T-helper 22 cell (primary cell): ENCODE measurements at places on chromosomes 16 and 17.

GRCh38 chr17:14144508-14144907 is 75.2 kb downstream of the COX10 start:
- DNase-seq, result no peak

- no peak for DNase-seq
These were observed 303.9 kb downstream of the C16orf95 start for GRCh38 chr16:87012954-87013938.

- no peak for DNase-seq
These were observed 390 bp downstream of the MLLT6 start for GRCh38 chr17:38705523-38705802.

GRCh38 chr16:86545954-86546637 is 8.9 kb downstream of the MTHFSD start:
- DNase-seq, result no peak

DNA sequence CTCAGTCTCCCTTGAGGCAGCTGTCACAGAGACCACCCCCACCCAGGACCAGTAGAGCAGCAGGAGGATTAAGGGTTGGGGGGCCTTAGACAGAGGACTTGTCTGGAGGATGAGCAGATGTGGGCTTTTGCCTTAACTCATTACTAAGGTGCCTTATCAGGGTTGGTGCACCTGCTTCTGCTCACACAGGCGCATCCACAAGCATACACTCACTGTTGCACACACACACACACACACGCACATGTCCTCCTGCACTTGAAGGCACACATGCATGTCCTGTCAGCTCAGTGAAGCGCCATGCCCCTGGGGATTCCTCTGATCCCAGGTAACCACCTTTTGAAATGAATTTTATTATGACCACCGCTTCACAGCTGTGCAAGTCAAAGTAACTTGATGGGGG is 1.2 kb downstream of the GFAP start:
- no peak for DNase-seq

GRCh38 chr16:69855592-69855991 is 93.5 kb downstream of the WWP2 start:
- no peak for DNase-seq

DNA sequence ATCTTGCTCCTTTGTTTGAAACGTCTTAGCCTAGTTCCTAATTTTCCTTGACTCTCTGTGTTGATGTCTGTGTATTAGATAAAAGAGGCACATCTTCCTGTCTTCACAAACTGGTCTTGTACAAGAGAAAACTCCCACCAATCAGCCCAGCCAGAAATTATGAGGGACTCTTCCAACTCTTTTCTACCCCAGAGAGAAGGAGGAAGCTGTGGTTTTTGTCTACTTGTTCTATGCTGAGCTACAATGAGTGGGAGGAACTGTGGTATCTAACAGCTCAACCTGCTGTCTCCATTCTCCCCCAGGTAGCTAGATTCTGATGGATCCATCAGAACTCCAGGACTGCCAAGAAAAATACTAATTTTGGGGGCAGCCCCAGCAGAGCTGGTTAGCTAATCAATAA is 392.5 kb downstream of the HS3ST3B1 start:
- no peak for DNase-seq

DNA sequence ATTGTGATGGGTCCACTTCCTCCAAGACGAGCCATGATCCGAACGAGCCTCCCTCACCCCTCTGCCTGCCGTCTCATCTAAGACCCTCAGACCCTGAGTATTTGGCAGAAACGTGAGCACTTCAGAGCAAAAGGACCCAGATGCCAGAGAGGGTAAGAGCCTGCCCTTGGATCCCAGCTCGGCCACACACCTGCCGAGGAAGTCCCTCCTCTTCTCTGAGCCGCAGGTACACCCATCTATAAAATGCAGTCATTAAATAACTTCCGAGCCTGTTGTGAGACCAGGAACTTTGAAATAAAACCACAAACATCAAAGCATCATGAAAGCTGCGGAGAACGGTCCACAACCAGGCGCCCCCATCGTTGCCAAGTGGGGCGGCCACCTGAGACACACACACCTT is 64.8 kb upstream of the DOC2B start:
- no peak for DNase-seq

DNA sequence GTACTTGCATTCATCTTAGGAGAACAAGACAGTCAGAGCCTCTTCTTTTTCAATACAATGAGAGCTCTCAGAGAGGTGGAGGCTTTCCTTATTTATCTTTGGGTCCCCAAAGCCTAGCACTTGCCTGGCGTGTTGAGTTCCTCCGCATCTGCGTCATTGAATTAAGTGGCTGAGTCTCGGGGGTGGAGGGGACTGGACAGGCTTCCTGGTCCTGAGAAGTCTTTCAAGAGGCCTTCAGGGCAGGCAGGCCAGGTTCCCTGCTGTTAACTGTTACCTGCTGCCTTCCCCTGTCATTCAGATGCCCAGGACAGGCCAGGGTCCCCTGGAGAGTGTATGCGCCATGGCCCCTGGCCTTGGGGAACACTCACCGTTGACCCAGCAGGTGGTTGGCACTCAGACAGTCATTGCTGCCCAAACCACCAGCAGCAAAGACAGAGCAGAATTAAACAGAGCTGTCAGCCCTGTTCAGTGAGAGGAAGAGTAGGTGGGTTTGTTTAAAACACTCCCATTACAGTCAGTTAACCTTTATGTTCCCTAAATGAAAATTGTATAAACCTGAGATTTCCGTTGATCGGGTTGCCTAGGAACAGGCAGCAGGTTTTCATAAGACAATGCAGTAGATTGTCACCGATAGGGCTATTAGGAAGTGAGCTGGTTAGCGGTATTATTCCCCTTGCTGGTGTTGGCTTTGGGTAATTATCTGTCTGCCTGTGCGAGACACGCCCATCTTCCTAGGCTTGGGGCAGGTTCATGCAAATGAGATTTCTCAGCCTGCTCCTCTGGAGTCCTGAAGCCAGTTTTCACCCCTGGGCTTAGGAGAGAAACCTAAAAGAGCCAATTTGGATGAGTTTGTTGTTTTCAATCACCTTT is 132.7 kb downstream of the CCDC182 start:
- DNase-seq, result peak; percentile 43

DNA sequence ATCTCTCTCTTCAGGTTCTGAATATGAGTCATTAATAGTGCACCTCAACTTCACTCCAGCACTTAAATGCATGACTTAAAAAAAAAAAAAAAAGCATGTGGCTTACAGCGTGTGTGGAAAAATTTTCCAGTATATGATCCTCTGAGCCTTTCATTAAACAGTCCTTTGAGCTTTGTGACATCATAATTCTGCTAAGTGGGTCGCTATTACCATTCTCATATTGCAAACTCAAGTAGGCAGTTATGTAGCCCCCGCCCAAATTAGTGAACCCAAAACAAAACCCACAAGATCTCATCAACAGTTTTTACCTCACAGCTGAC is 672 bp downstream of the CMTR2 start:
- no peak for DNase-seq

- no peak for DNase-seq
These were observed 45.6 kb downstream of the TBC1D26 start for GRCh38 chr17:15777717-15778116.

DNA sequence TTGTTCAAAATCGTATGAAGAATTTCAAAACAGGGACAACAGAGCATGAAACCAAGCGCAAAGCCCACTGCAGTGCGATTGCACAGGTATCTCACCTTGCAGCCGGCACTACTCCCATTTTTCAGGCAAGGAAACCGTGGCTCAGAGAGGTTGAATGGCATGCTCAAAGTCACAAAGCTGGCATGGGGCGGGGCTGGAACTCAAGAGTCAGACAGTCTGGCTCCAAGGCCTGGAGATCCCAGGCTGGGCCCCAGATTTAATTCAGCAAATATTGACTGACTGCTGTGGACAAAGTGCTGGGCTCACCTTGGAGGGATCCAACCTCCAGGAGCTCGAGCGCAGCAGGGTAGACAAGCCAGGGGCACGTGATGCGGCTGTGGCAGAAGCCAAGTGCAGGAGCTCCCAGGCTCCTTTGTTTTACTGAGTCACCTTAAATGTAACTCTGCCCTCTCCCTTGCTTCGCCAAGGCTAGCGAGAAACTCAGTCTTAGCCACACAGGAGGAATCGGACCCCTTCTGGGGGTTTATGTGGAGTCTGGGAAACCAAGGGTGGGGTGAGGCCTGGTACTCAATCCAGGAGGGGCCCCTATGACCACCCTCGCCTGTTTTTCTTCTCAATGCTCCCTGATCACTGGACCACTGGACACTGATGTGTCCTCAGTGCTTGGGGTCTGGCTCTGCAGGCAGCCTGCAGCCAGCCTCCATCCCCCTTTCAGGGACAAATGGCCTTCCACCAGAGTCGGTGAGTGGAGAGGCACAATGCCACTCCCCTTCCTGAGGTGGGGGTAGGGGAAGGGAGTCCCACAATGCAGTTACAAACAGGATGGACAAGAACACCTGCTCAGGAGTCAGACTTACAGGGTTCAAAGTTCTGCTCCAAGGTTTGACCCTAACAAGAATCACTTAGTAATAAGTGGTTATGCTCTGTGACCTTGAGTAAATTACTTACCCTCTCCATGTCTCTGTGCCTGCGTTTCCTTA is 3.9 kb upstream of the SPATA20 start:
- DNase-seq, result no peak

DNA sequence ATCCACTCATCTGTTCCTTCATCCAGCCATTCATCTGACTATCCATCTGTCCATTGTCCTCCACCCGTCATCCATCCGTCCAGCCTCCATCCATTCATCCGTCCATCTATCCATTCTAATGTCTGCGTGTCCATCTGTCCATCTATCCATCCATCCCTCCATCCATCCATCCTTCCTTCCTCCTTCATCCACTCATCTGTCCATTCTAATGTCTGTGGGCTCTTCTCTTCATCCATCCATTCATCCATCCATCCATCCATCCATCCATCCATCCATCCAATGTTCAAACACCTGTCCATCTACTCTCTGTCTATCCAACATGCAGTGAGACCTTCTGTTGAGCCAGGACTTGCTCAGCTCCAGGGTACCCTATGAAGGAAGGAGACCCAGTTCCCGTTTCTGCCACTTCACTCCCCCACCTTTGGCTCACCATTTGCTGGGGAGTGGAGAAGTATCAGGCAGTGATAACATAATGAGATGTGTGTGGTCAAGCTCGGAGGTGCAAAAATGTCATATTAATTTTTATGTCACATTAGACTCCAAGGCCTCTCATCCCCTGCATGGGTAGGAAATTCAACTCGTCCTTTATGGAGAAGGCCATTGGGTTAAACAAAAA is 36.5 kb upstream of the ADGRG1 start:
- no peak for DNase-seq

- no peak for DNase-seq
These were observed 2.9 kb downstream of the CMC2 start for GRCh38 chr16:81003610-81004460.

DNA sequence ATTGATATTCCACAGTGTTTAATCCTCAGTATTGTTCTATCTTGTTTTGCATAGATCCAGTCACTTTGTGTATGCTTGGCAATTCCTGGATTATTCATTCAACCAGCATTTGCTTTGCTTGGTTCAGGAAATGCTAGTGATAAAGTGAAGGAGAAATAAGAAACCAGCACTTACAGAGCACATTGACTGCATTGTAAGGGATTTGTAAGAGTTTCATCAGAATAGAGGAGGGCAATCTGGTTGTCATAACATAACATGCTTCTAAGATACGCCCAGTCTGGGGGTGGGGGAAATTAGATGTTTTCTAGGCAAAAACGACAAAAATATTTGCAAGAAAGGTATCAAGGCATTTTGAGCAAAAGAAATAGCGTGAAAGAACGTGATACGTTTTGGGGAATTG is 40.4 kb downstream of the TNRC6A start:
- no peak for DNase-seq

DNA sequence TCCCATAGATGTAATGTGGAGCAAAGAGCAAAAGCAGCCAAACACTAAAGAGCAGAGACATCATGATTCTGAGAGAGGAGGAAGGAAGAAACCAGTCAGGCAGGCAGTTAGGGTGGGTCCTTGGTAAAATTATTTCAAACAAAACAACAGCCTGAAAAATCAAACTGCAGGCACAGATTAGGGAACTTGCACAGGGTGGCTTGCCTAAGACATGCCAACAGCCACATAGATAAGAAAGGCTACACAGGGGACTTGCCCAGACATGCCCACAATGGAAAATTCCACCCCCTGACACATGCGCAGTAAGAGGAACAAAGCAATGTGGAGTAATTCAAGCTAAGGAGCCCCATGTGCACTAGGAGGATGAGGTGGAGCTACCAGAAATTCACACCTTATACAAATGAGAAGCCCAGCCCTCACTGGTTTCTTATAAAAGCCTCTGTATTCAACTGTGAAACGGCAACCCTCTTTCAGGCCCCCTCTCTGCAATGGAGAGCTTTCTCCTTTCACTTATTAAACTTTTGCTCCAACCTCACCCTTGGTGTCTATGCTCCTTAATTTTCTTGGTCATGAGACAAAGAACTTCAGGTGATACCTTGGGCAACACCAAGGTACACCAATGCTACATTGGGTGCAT is 7.3 kb upstream of the GAS7 start:
- DNase-seq, result no peak

- DNase-seq, result no peak
These were observed 428 bp upstream of the ANTKMT start for GRCh38 chr16:720447-720989.

DNA sequence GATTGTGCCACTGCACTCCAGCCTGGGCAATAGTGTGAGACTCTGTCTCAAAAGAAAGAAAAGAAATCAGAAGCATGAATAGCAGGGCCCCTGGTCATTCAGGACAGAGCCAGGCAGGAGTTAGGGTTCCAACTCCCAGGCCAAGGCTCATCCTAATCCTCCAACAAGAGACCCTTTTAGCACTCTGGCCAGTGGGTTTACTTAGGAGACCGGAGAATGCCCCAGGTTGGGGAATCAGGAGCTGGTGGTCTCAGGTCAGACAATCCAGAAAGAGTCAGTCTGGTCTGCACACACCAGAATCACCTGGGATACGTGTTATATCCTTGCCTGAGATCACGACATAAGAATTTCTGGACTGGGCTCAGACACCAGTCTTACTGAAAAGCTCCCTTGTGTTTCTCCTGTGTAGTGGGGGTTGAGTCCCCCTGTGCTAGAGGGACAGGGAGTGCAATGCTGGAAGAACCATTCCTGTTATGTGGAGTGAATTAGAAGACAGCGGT is 48.7 kb downstream of the CCDC42 start:
- DNase-seq, result no peak
